ENCODE measurements at places on chromosomes 1 and 21.

- no peak for DNase-seq
Observed at GRCh38 chr1:22217811-22218460, 75.0 kb upstream of the WNT4 start.

DNA sequence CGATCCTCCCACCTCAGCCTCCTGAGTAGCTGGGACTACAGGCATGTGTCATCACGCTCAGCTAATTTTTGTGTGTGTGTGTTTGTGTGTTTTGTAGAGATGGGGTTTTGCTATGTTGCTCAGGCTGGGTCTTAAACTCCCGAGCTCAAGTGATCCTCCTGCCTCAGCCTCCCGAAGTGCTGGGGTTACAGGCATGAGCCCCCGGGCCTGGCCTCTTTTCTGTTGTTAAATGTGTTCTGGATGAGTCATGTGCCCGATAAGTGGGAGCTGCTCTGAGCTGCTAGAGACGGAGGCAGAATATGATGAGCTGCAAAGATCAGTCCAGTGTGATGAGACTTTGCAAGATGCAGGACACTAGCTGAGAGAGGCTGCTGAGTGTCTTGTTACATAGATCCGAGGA is 75.5 kb downstream of the VPS13D start:
- DNase-seq, result no peak

- no peak for DNase-seq
Observed at GRCh38 chr1:218867941-218868626, 305.6 kb upstream of the LYPLAL1 start.

DNA sequence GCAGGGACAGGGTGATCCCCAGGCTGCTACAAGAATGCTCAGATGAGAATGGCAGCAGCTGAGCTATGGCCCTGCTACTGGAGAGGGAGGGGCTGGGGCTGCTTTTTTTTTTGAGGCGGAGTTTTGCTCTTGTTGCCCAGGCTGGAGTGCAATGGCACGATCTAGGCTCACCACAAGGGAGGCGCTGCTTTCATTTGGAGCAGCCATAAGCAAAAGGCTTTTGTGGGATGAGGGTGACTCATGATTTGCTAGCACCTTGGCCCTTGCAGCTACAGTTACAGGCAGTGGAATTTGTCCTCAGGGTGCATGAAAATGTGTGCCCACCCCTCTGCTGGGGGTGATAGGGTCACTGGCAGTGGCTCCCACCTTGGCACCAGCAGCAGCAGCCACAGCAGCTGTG is 32.4 kb upstream of the CYP4A22 start:
- no peak for DNase-seq

DNA sequence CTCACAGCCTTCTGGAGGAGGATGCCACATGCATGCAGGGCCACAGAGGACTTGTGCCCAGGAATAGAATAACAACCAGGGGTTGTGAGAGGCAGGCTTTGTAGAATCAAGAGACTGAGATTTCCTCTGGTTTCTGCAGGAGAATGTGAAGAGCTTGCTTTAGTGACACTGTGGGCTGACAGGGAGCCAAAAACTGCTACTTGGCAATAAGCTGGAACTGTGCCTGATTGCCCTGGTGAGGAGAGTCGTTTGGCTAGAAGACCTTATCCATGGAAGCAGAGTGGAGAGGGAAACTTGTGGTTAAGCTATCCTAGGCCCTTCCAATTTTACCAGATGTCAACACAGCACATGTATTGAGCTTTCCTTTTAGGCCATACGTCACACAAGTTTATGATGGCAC is 902.1 kb downstream of the MRPL39 start:
- DNase-seq, result no peak

- no peak for DNase-seq
Observed at GRCh38 chr1:243507001-243507671, 251.3 kb downstream of the SDCCAG8 start.

- DNase-seq, result no peak
Observed at GRCh38 chr1:19654386-19654785, 10.3 kb downstream of the NBL1 start.

DNA sequence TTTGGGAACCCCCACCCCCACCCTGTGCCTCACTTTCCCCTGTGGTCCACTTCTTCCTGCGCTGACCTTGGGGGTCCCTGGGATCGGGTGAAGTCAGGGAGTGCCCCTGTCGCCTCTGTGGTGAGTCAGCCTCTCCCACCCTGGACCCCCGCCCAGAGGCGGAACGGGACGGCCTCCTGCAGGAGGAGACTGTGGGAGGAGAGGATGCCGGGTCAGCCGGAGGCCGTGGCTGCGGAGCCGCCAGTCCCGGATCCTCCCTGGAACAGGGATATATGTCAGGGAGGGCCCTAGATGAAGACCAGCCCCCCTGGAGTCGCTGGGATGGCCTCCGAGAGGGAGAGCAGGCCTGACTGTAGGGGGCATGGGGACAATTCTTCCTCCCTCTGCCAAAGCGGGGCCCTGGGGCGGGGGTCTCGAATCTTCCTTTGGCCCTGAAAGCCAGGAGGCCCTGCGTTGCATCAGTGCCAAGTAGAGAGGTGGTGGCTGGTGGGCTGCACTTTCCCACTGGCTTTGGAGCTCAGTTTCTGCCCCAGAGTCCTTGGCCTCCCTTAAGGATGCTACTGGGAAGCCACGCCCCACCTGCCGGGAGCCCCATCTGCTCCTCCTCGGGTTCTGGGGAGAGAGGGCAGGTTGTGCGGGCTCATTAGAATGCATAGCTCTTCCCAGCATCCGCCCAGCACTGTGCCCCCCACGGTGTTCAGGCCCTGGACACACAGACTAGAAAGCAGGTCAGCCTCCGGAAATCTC is 930 bp downstream of the ARHGEF10L start:
- DNase-seq, result no peak

GRCh38 chr1:197917805-197918651 is 856 bp downstream of the LHX9 start:
- no peak for DNase-seq

DNA sequence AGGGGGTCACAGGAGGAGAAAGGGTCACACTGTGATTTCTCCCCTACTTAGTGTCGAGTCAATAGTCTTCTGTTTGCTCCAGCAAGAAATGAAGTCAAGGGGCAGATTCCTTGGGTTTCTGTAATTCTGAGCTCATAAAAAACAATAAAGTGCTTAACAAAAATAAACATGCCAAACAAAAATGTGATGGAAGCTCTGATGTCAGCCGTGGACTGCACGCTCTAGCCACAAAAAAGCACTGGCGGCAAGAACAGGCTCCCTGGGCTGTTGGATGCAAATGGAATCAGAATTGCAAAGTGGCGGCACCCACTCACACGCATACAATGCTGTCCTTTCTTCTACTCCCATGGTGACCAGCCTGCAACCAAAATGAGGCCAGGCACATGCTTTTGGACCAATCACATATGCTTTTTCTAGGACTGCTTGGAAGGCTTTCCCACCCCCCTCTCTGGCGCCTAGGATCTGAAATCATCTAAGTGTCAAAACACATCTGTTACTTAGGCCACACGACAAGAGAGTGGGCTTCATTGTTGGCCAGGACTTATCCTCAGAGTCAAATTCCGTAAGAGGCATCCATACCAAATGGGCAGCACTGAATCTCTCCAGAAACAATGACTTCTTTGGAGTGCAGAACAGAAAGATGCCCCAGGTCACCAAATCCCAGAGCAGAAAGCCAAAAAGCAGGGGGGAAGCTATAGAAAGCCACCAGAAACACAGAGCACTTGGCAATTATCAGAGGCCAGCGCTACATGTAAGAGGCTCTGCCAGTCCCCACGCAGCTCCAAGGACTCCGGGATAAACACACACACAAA is 9.2 kb downstream of the C1orf198 start:
- DNase-seq, result no peak

- DNase-seq, result no peak
Observed at GRCh38 chr1:159752135-159752580, 28.6 kb upstream of the DUSP23 start.

GRCh38 chr1:109776911-109777310 is 13.2 kb upstream of the EPS8L3 start:
- DNase-seq, result peak; percentile 80

- DNase-seq, result peak; percentile 59
Observed at GRCh38 chr1:8015036-8015808, 10.9 kb downstream of the ERRFI1 start.

- DNase-seq, result no peak
Observed at GRCh38 chr1:19621274-19621950, 22.7 kb upstream of the NBL1 start.

- no peak for DNase-seq
Observed at GRCh38 chr1:28890435-28890834, 23.9 kb upstream of the EPB41 start.

GRCh38 chr21:42218836-42219605 is at the start of gene ABCG1:
Gene ABCG1 (plus strand): TSS chr21:42219140. CDS start chr21:42219263, 123 bp downstream.
- DNase-seq, result peak; percentile 42

DNA sequence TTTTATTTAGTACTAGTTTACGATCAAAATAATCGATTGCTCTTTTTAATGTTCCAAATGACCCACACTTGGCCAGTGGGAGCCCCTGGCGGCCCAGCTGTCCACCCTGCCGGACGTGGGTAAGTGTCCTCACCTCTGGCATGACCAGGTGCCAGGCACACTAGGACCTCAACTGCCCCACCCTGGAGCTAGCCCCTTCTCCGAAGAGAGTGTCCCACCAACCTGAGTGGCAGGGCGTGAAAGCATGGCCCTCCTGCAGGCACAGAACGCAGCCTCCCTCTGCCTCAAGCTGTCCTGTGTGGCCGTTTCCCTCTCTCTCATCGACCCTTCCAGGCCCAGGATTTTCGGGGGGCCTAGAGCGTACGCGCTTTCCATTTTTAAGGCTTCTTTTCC is 32.9 kb upstream of the AGPAT3 start:
- no peak for DNase-seq

- no peak for DNase-seq
Observed at GRCh38 chr1:227002531-227003049, 62.5 kb downstream of the COQ8A start.

GRCh38 chr1:165173818-165174217 is 182.7 kb downstream of the LMX1A start:
- DNase-seq, result no peak

DNA sequence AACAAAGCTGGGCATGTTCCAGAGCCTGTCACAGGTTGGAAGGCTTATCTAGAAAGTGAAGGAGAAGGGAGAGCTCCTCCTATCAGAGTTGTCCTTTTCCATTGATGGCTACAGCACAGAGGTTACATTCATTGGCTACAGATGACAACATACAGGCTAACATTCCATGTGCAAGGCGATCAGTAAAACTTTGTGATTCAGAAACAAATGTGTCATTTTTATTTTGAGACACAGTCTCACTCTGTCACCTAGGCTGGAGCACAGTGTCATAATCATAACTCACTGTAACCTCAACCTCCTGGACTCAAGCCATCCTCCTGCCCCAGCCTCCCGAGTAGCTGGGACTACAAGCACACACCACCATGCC is 32.6 kb downstream of the TRIM67 start:
- no peak for DNase-seq

GRCh38 chr1:16293538-16293937 is 56.6 kb upstream of the CPLANE2 start:
- DNase-seq, result no peak

GRCh38 chr1:22500471-22500870 is 48.8 kb downstream of the ZBTB40 start:
- DNase-seq, result no peak

DNA sequence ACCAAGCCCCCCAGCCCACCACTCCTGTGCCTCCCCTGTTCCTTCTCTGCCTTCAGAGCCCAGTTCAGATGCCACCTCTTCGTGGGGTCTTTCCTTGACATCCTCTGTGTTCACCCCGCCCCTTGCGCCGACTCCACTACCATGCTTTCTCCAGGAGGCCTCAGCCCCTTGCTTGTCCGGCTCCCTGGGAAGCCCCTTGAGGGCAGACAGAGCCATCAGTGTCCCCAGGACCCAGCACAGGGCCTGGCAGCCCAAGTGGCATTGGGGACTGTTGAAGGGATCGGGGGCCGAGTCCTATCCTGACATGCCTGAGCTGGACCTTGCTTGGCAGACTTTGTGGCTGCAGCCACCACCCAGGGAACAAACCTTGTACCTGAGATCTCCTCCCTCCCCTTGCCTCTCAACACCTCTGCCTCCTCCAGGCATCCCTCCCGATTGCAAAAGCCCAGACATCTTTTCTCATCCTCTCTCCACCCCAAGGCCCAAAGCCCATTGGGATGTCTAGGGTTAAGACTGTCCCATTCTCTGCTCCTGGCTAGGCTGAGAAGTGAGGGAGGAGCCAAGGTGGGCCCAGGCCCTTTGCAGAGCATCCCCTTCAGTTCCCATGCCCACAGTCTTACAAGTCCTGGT is 3.4 kb downstream of the CLDN19 start:
- no peak for DNase-seq

DNA sequence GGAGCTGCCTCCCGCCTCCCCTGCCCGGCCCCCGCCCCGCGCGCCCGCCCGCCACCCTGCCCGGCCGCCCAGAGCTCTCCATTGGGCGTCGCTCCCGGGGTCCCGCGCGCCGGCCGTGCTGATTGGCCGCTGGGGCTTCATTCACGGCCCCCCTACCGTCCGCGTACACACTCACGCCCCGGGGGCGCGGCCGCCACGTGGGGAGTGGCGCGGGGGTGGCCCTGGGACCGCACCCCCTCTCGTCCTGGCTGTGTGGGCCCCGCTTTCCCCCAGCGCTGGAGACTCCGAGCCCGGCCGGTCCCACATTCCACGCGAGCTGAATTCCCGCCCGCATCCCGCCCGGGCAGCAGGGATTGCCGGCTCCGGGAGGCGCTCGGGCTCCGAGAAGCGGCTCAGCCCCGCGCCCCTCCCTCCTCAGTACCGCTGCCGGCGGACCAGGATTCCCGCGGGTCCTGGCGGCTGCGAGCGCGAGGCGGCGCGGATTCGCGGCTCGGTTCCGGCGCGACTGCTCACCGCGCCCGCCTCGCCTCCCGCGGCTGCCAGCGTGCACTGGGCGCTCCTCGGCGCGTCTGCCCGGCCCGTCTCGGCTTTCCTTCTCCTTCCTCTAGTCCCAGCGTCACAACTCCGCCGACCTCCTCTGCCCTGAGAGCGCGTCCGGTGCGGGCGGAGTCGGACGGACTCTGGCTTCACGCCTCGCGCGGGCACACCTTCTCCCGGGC is 450 bp upstream of the POU3F1 start:
- DNase-seq, result peak; percentile 83

GRCh38 chr1:43711524-43712386 is 4.4 kb downstream of the ST3GAL3 start:
- DNase-seq, result no peak

- DNase-seq, result no peak
Observed at GRCh38 chr1:194684636-194685035, 1498.2 kb upstream of the B3GALT2 start.

GRCh38 chr21:36792505-36792967 is 93.6 kb downstream of the SIM2 start:
- no peak for DNase-seq

DNA sequence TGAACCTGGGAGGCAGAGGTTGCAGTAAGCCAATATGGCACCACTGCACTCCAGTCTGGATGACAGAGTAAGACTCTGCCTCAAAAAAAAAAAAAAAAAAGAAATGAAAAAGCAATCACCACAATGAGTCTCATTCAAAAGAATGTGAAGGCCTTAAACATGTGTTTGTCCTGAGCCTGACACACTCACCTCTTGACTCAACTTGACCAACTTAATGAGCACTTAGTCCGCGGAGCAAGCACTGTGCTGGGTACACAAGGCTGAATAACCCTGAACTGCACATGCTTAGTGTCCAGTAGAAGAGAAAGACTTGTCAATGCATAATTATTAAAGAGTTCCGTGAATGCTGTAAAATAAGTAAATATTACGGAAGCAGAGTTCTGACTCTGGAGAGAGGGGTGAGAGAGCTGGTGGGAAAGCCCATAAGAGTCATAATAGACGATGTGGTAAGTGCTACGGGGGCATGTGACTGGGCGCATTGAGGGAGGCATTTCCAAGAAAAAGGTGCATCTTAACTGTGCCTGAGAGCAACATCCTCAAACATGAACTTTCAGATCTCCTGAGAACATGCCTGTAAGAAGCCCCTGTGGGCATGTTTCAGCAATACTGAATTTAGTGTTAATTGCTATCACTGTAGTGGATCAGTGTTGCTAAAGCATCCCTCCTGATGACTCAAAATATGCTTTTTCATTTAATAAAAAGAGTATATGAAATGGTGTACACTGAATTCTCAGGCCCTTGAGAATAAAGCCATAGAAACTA is 27.2 kb downstream of the MCOLN2 start:
- DNase-seq, result peak; percentile 35

All from CD4-positive, alpha-beta T cell treated with Interleukin-15 for 4 hours (primary cell).